Left colon (tissue), 2 donors: ENCODE measurements at places on chromosomes 12 and 14. TPM values are rescaled to one million over a fixed set of nuclear protein-coding genes. Genes with fewer than 3 reads are reported as not detected.

DNA sequence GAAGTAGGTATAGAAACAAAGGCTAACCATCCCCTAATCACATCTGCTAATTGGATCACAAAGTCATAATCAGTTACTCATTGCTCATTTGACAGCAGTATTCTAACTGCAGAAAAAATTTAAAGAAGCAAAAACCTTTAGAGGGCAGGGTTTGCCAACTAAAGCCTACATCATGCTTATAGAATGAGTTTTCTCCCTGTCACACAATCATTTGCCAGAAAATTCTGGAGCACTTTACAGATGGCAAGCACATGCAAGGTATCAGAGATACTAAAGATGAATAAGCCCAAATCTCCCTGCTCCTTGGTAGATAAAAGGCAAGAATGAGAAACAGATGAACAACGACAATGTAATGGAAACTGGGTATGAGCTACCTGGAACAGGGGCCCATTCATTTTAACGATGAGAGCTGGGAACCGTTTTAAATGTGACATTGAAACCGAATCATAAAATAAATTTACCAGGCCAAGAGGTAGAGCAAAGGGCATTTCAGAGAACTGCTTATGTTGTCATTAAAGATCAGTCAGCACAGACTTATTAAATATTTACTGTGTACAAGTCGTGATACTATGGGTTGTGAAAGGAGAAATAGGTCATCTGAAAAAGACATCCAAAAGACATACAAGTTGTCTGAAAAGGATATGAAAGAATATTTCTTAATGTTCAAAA is 211.4 kb upstream of the ABCD2 start:
- DNase-seq = no peak

- DNase-seq = no peak
Measured at GRCh38 chr12:3530548-3530947, 39.5 kb downstream of the PRMT8 start.

GRCh38 chr14:102138535-102138934 is 1.2 kb upstream of the WDR20 start:
- DNase-seq = no peak

- no peak for DNase-seq
Measured at GRCh38 chr12:14849661-14850060, 6.3 kb upstream of the ART4 start.

GRCh38 chr12:73321776-73322175 is 1049.6 kb downstream of the TRHDE start:
- DNase-seq = no peak

GRCh38 chr12:120067084-120067869 is 49.3 kb downstream of the RAB35 start:
- no peak for DNase-seq

DNA sequence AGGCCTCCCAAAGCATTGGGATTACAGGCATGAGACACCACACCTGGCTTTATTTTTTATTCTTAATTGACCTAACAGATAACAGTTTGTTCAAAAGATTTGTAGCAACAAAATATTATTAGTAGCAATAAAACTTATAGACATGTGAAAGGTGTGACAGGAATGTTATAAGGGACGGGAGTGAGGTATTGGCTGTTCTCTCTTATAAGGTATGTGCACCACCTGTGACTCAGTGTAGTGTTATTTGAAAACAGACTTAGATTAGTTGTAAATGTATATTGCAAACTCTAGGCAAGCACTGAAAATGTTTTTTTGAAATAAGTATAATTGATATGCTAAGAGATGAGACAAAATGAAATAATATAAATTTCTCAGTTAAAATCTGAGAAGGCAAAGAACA is 57.8 kb downstream of the KLRG1 start:
- no peak for DNase-seq

GRCh38 chr14:101926085-101926484 is 38.3 kb upstream of the DYNC1H1 start:
- no peak for DNase-seq

DNA sequence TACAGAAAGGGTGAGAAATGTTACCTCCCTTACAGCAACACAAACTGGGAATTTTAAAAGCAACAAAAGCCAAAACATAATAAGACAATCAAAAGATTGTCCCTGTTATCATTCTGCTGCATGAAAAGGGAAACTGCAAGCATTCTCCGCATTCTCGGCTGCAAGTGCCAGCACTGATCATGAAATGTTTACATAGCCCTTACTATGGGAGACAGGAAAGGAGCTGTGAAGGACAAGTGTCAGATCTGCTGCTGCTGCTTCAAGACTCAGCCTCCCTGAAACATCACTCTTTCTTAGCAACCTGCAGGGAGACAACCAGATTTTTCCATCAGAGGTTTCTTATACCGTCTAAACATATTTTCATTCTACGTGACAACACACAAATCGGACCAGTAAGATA is 20.1 kb downstream of the DENND5B start:
- DNase-seq = no peak

DNA sequence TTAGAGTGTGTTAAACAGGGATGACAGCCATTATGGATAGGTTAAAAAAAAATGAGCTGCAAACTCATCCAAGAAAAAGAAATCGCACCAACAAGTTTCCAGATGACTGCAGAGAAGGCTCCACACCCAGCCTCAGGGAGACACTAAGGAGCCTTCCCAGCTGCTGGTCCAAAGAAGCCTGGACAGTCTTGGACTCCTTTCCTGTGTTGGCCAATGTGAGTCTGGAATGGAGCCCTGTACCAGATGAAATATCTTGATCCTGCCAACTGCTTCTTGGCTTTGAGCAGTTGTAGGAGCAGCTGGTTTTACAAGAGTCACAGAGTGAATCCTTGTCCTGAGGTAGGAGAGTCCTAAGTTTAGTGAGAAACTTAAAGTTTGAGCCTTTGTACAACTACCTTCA is 44.5 kb downstream of the SLC38A1 start:
- DNase-seq = no peak

GRCh38 chr12:107306141-107306659 is 212.9 kb upstream of the CRY1 start:
- DNase-seq = no peak

NEUROD4 gene
- not detected for total RNA-seq

TNFAIP2 gene
- total RNA-seq = 14.9 TPM

FAIM2 gene
- total RNA-seq = 1.2 TPM

GPR132 gene
- total RNA-seq = 0.73 TPM

OR4L1 gene
- not detected for total RNA-seq

SMCO2 gene
- total RNA-seq = not detected

GTF2H3 gene
- total RNA-seq = 25.1 TPM

STXBP6 gene
- 28.3 TPM for total RNA-seq

KLRB1 gene
- total RNA-seq = 3.2 TPM

SLC7A8 gene
- 33.6 TPM for total RNA-seq

TC2N gene
- 97.2 TPM for total RNA-seq
